ENCODE measurements at places on chromosomes 5 and 9.

DNA sequence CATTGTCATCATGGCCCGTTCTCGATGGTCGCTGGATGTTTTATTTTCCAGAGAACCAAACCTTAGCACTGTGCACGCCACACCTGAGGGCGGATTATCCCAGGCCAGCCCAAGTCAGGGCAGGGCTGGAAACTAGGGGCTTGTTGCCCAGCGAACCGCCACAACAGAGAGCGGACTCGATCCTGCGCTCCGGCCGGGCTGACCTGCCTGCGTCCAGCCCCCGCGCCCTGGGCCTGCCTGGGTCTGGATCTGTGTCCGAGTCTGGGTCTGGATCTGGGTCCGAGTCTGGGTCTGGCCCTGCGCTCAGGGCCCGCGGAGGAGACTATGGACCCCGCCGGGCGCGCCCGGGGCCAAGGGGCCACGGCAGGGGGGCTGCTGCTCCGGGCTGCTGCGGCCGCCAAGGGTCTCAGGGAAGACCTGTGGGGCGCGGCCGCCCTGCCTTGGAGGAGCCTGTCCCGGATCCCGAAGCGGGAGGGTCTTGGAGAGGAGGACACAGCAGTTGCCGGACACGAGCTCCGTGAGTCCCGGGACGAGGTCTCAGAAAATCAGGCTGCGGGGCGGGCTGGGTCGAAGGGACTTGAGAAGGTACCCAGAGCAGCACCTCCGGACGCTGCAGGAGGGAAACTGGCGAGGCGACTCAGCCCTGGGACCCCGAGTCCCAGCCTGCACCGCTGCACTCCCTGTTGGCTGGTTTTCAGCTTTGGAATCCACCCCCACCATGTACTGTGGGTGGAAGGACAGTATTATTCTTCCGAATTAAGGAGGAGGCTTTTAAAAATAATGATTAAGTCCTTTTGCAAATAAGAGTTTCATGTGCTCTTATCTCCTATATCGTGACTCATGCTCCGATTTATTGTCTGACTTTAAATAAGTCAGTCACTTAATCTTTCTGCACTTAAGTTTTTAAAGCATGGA, at the start of gene ANKDD1B:
Gene ANKDD1B (plus strand): TSS at position 143 of the 915 bp plus-strand sequence. CDS start 182 bp downstream, at position 325.
- DNase-seq, result peak; percentile 77

DNA sequence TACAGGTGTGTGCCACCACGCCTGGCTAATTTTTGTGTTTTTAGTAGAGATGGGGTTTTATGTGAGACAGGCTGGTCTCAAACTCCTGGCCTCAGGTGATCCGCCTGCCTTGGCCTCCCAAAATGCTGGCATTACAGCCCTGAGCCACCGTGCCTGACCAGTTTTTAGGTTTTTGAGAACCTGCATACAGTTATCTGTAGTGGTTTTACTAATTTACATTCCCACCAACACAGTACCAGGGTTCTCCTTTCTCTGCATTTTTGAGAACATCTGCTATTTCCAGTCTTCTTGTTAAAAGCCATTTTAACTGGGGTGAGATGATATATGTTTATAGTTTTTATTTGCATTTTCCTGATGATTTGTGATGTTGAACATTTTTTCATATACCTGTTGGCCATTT, 12.8 kb downstream of the DMXL1 start:
- DNase-seq, result no peak

DNA sequence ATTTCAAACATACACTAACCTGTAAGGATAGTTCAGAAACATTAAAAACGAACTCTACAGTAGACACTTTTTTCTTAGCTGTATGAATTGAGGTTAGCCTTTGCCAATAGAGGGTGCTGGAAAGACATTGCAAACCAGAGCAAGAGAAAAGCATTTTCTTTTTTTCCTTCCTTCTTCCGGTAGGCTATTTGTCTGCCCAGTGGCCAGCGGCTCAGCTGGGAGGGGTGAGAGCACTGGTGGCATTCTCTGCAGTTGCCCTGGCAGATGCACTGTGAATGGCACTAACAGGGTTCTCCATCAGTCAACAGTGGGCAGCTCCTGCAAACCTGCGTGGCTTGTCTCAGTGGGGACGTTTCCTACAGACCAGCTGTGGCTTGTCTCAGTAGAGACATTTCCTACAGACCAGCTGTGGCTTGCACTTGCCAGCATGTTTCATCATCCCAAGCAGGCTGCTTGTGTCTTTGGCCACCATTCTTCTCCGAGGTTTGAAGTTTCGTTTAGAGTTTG, 984.5 kb upstream of the CDH18 start:
- DNase-seq, result peak; percentile 58

GRCh38 chr9:123940721-123941523, 11.0 kb upstream of the DENND1A start:
- DNase-seq, result no peak

DNA sequence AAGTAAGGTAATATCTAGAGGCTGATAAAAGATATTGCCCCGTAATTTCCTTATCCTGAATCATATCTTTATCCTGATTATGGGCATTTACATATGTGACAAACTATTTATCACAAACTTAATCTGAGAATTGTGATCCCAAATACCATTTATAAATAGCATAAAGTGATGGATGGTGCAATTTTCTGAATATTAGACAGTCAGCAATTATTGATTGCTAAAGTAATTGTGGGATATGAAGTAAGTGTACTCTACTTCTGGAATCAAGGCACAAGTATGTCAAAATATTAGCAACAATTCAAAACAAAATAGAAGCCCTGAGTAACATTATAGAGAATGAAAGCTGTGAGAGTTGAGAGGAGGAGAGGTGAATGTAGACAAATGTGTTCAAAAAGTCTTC, 361.9 kb upstream of the CDH6 start:
- no peak for DNase-seq

DNA sequence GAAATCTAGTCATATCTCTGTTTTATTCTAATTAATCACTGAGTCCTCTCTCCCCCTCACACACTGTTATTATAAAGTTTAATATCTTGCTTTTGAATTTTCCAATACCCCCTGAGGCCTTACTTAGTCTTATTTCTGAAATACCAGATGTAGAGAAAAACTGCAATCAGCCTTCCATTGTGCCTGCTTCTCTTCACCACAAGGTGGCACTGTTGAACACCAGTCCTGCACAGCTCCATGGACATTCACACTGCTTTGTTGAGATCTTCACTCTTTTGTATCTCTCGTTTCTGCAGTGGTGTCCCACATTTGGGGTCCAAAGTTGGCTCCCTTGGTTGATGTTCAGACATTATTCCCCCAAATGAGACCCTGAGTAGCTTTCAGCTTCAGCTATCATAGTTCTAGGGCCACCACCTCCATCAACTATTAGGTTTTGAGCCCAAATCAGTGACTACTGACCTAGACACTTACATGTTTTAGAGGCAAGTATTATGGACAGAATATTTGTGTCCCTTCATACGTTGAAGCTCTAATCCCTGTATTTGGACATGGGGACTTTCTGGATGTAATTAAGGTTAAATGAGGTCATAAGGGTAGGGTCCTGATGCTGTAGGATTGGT, 24.3 kb downstream of the BOD1 start:
- no peak for DNase-seq

DNA sequence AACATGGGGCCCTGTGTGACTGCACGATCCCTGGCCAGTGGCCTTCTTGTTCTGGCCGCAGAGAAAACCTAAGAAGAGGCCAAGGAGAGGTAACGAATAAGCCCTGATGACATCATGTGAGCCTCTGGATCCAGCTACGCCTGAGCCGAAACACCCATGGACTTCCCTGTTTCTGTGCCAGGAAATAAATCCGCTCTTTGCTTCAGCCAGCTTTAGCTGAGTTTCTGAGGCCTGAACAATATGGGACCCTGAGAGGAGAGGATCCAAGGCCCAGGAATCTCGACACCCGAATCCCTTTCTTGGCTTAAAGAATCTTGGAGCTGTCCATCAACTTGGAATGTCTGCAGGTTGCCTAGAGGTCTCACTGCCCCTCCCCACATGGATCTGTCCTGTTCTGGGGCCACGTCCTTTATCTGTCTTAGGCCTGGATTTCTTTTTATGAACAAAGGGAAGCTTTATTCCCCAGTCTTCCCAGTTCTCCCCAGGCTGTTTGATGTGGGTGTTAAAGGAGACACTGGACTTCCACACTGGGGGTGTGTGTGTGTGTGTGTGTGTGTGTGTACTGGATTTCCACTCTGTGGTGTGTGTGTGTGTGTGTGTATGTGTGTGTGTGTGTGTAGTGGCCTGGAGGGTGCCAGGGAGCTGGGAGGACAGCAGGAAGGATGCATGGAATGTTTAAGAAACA, 13.7 kb downstream of the IER5L start:
- peak; percentile 74 for DNase-seq

DNA sequence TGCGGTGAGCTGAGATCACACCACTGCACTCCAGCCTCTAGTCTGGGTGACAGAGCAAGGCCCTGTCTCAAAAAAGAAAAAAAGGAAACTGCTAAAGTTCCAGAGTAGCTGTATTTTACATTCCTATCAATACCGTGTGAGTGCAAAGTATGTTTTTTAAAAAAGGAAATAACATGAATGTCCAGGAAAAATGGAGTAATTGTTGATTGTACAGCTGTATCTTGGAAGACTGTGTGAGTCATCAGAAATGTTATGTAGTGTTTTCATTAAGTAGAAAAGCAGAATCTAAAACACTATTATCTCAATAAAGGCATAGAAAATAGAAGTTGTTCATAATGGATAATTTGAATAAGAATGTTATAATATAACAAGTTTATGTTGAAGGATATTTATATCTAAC, 53.9 kb downstream of the ZCCHC7 start:
- DNase-seq, result no peak

- no peak for DNase-seq
Observed at GRCh38 chr5:158910782-158911692, 188.7 kb downstream of the EBF1 start.

- DNase-seq, result no peak
Observed at GRCh38 chr5:142426129-142427014, 101.6 kb upstream of the SPRY4 start.

DNA sequence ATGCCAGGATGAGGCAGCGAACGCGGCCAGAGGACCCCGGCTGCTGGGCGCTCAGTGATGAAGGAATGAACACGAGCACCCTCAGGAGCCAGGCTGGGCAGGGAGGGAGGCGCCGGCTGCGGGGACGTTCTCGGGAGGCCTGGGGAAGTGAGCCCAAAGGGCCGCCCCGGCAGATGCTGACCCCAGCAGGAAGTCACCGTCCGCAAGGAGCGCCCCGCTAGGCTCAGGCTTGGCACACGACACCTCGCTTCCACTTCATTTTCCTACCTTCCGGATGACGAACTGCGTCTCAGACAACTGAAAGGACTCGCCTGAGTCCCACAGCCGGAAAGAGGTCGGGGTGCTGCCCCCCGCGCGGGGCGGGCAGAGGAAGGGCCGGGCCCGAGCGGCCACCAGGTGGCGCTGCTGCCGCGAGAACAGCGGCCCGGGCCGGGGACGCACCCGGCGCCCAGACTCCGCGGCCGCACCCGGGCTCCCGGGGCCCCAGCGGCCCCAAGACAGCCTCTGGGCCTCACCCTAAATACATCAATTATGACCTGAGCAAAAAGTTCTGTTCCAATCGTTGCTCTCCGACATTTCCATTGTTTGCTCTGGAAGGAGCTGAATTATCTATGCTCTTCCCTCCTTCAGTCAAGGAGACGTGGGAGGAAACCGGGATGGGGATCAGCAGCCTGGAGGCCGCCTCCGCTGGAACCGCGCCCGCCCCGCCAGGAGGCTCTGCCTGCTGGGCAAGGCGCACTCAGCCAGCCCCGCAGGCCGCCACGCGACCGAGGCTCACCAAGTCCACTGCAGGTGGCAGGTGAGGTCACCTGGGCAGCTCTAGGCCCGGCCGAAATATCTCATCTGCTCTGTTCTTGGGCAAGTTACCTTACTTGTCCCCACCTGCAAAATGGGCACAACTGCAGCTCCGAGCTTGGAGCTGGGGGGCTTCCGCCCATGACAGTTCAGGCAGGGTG, 107.0 kb downstream of the ZNF354C start:
- DNase-seq, result peak; percentile 68

DNA sequence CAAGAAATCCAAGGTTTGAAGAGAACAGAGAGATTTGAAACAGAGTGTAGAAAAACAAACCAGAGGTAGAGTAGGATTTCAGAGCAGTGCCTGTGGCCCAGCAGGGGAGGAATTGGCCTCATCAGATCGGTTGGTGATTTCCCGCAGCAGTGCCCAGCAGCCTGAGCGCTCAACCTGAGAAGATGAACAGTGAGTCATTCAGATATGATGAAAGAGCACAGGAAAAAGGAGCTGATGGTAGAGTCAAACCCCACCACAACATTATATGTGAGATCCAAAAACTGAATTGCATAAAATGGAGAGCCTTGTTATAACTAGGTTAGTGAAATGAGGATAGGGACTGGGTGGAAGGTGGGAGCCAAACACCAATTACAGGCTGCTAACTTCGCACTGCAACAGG, 248.9 kb downstream of the PIK3R1 start:
- DNase-seq, result no peak

DNA sequence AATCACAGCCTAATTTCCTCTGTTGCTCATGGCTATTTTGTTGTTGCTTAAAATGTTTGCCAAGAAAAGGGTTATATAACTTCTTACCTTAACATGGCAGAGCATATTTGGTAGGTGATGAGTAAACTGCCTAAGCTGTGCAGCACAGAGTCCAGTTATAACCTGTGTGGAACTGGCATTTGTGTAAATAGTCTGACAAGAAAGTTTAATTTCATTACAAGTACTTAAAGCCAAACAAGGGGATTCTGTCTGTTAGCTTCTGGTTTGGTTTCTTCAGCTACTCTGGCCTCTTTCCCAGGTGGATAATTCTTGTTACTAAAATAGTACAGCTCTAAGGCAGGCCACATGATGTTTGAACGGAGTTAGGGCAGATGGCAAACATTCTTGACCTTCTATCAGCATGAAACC, 72.2 kb downstream of the PTCD2 start:
- DNase-seq, result no peak

DNA sequence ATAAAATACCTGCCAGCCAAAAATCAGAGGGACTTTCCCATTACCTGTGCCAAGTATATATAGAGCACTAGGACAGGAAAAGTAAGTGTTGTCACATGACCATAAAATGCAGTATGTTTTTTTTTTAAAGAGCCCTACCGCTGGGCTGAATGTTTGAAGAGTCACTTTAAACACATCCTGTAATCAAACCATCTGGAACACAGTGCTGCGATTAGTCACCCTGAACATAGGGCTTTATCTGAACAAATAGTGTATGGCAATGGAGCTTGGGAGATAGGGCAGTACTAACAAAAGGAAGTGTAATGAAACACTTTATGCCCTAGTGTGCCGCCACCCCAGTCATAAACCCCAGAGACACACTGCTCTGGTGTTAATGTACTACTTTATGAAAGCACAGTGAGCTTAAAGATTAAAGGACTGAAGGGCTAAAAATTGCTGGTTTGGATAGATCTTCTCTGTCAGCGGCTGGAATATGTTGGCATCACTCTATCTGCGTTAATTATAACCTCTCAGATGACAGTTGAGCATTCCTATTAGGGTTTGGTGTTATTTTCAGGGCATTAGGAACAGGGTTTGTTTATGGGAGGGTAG, 90.4 kb downstream of the ZNF608 start:
- DNase-seq, result no peak

- DNase-seq, result no peak
Observed at GRCh38 chr5:34564710-34565235, 91.4 kb upstream of the RAI14 start.

GRCh38 chr5:1686016-1686802, 113.4 kb downstream of the MRPL36 start:
- no peak for DNase-seq

GRCh38 chr9:107710953-107711352, 221.4 kb upstream of the KLF4 start:
- no peak for DNase-seq

Measured in ELF-1 (cell line).